ENCODE measurements at places on chromosomes 2 and 18.
A peak's percentile ranks its signal among the peaks of the same experiment; 100 is the strongest.

- H3K4me1 ChIP-seq: peaks cover 1% of the 10 kb centered on the region
- H3K4me3 ChIP-seq: no peak overlapping the region
- DNase-seq: no peak
- no peaks in the 10 kb centered on the region for H3K36me3 ChIP-seq
Measured at GRCh38 chr2:48430528-48431094, 99.3 kb upstream of the STON1 start.

GRCh38 chr2:240189686-240190085, 49.2 kb upstream of the OTOS start:
- no peak overlapping the region for H3K4me3 ChIP-seq
- DNase-seq: no peak
- H3K36me3 ChIP-seq: no peaks in the 10 kb centered on the region
- H3K27ac ChIP-seq: no peak overlapping the region
- H3K27me3 ChIP-seq: peaks cover 7% of the 10 kb centered on the region

GRCh38 chr2:159111346-159111927, 143.0 kb downstream of the TANC1 start:
- DNase-seq: no peak
- no peaks in the 10 kb centered on the region for H3K27me3 ChIP-seq
- no peak overlapping the region for H3K4me3 ChIP-seq
- no peaks in the 10 kb centered on the region for H3K4me1 ChIP-seq
- no peaks in the 10 kb centered on the region for H3K36me3 ChIP-seq
- H3K27ac ChIP-seq: no peak overlapping the region

DNA sequence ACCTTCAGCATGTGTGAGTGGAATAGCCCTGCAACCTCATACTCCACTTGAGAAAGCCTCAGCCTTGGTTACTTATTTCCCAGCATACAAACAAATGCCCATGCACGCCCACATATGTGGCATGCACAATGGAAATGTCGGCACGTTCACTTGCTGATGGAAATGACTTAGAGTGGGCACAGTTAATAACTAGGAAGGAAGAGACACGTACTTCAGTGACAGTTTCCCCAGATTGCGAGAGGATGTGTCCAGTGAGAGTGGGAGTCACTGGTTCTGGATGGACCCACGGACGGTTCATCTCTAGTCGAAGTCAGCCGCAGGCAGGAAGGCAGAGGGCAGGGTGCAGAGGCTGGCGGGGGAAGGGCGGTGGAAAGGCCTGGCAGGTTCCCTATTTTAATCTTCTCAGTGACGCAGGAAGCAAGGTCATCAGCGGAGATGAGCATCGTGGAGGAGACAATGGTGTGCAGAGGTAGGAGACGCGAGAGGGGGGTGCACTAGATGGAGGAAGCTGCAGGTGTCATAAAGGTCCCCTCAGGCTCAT, 350.7 kb upstream of the MYT1L start:
- no peak overlapping the region for H3K4me3 ChIP-seq
- H3K4me1 ChIP-seq: peaks cover 9% of the 10 kb centered on the region
- no peaks in the 10 kb centered on the region for H3K36me3 ChIP-seq
- DNase-seq: no peak

DNA sequence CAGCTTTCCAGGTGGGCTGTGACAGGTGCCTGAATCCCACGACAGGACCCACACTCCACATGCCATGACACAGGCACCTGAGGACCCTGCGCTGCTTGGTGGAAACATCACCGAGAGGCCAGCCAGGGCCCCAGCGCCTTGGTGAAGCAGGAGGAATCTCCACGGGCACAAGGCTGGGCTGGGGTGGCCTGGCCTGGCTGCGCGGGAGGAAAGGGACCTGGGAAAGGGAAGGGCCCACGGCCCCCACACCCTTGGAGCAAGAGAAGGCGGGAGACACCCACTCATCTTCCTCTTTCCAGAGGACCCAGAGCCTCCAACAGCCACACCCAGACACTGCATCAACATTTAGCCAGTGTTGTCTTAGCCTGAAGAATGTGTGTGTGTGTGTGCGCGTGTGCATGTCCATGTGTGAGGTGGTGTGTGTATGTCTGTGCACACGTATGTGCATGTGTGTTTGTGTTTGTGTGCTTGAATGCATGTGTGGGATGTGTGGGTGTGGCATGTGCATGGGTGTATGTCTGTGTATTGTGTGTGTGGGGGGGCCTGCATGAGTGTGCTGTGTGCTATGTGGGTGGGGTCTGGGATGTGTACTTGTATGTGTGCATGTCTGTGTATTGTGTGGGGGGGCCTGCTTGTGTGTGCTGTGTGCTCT, 6.3 kb upstream of the OTOS start:
- H3K27me3 ChIP-seq: no peaks in the 10 kb centered on the region
- H3K36me3 ChIP-seq: no peaks in the 10 kb centered on the region
- H3K4me1 ChIP-seq: no peaks in the 10 kb centered on the region

DNA sequence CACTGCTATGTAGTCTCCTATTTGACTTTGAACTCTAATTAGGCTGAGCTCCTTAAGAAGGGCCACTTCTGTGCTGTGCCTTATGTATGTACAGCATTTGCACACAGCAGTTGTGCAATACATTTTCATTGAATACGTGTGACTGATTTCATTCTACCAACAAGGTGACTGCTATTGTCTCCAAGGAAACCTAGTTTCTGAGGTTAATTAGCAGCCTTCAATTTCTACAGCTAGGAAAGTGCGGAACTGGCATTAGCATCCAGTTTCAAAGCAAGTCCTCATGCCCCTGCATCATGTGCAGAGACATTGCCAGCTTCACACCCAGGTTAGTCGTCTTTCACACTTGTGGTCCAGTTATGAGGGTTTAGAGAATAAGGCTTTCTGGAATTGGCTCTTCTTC, 58.6 kb downstream of the NCK2 start:
- peak overlapping the region; percentile 71 for H3K27ac ChIP-seq
- no peaks in the 10 kb centered on the region for H3K27me3 ChIP-seq
- H3K4me1 ChIP-seq: peaks cover 91% of the 10 kb centered on the region
- peaks cover 61% of the 10 kb centered on the region for H3K36me3 ChIP-seq
- no peak for DNase-seq

DNA sequence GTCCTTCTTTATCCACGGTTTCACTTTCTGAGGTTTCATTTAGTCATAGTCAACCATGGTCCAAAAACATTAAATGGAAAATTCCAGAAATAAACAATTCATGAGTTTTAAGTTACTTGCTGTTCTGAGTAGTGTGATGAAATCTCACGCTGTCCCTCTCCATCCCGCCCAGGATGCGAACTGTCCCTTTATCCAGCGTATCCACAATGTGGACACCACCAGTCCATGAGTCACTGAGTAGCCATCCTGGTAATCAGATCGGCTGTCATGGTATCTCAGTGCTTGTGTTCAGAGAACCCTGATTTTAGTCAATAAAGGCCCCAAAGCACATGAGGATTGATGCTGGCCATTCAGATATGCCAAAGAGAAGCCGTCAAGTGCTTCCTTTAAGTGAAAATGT, 3.7 kb downstream of the SP140L start:
- no peak for DNase-seq
- H3K4me3 ChIP-seq: peak overlapping the region; percentile 96
- H3K4me1 ChIP-seq: peaks cover 75% of the 10 kb centered on the region

- peaks cover 83% of the 10 kb centered on the region for H3K36me3 ChIP-seq
- peaks cover 69% of the 10 kb centered on the region for H3K4me1 ChIP-seq
- no peak for DNase-seq
- H3K4me3 ChIP-seq: peak overlapping the region; percentile 94
- no peaks in the 10 kb centered on the region for H3K27me3 ChIP-seq
- H3K27ac ChIP-seq: peak overlapping the region; percentile 82
Measured at GRCh38 chr2:113892004-113892710, 2.3 kb downstream of the ACTR3 start.

DNA sequence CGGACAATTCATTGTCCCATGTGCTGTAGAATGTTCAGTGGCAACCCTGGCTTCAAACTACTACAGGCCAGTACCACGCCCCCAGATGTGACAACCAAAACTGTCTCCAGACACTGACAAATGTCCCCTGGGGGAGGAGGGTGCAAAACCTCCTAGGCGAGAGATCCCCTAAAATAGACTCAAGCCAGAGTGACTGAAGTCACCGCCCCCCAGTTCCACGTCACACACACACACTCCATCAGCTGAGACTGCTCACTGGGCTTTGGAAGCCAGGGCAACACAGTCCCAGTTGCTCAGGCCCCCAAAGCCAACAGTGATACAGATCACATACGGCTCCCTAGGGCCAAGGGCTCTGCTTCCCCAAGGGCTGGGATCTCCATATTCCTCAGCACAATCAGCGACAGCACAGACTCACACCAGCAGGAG, 19.1 kb downstream of the HDAC4 start:
- H3K36me3 ChIP-seq: peaks cover 5% of the 10 kb centered on the region
- no peaks in the 10 kb centered on the region for H3K27me3 ChIP-seq
- no peak for DNase-seq
- H3K4me3 ChIP-seq: peak overlapping the region; percentile 73
- H3K4me1 ChIP-seq: peaks cover 23% of the 10 kb centered on the region
- no peak overlapping the region for H3K27ac ChIP-seq

DNA sequence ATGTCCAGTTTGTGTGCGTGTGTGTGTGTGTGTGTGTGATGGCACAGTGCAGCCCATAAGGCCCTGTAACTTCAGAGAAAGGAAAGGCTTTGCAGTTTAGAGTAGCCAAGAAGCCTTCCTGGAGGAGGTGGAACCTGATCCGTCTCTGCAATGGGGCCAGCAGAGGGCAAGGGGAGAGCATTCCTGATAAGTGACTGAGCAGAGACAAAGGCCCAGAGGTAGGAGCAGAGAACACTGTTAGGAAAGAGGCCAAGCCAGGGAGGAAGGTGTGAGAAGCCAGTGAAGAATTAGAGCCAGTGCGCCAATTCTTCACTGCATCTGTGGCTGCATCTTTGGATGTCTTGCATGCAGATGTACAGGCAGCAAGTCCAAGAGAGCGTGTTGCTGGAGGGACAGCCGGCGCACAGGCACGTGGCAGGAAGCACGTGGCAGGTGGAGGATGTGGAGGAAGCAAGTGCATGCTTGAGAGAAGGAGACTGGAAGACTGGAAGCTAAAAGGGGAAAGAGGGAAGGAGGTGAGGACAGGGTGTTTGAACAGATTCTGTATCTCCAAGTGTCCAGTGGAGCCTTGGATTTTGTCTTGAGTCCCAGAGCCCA, 196.3 kb downstream of the CTIF start:
- H3K27me3 ChIP-seq: no peaks in the 10 kb centered on the region
- peak; percentile 22 for DNase-seq
- no peaks in the 10 kb centered on the region for H3K36me3 ChIP-seq
- peaks cover 6% of the 10 kb centered on the region for H3K4me1 ChIP-seq
- no peak overlapping the region for H3K4me3 ChIP-seq

DNA sequence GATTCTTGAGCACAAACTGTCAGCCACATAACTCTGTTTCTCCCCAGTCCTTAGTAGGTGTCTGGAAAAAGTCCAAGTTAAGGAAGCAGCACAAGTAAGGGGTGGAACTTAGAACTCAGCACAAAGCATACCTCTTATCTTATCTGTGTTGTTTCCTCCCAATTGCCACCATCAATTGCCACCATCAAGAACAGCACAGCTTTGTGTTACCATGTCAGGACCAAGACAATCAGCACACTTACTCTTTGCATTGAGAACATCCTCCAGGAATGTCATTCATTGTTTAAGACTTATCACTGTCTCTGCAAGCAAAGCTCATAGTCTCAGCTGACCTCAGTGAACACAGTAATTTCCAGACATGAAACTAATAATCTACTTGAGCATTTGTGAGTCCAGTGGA, 212.7 kb upstream of the FSHR start:
- no peaks in the 10 kb centered on the region for H3K4me1 ChIP-seq
- H3K4me3 ChIP-seq: no peak overlapping the region
- H3K27me3 ChIP-seq: no peaks in the 10 kb centered on the region
- no peak for DNase-seq

DNA sequence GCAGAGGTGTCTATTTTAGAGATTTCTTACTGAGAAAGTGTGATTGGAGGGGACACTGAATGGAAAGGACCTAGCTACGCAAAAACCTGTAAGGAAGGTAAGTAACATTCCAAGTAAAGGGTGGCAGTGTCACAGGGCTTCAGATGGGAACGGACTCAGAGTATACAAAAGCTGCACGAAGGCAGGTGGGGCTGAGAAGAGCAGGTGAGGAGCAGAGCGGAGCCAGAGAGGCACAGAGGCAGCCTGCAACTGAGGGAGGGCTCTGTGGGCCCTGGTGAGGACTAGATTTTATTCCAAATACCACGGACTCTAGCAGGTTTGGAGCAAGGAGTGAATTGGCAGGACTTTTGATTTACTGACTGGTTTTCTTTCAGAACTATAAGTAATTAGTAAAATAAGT, 331.3 kb upstream of the PKDCC start:
- H3K27me3 ChIP-seq: peaks cover 7% of the 10 kb centered on the region
- no peak overlapping the region for H3K4me3 ChIP-seq
- peaks cover 4% of the 10 kb centered on the region for H3K36me3 ChIP-seq
- H3K4me1 ChIP-seq: peaks cover 14% of the 10 kb centered on the region
